Breast epithelium (tissue), 4 donors: ENCODE measurements at places on chromosomes 7 and 10. TPM values are rescaled to one million over a fixed set of nuclear protein-coding genes. Genes with fewer than 3 reads are reported as not detected.
A peak's percentile ranks its signal among the peaks of the same experiment; 100 is the strongest.

DNA sequence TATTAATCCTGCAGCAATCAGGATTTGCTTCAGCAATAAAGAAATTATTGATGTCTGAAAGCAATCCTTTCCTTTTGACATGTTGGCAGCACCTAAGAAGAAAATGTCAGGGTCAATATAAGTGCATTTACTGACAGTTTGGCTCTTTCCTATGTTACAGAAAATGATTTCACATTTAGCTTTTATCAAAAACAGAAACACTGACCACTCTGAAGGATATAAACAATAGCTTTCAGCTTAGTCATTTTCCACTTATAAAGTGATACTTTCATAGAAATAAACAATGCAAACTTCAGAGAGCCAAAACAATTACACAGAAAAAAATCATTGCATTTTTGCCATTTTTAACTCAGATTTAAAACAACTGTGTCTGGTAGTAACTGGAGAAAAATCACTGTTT lies 325.6 kb upstream of the KAT6B start:
- DNase-seq: no peak

DNA sequence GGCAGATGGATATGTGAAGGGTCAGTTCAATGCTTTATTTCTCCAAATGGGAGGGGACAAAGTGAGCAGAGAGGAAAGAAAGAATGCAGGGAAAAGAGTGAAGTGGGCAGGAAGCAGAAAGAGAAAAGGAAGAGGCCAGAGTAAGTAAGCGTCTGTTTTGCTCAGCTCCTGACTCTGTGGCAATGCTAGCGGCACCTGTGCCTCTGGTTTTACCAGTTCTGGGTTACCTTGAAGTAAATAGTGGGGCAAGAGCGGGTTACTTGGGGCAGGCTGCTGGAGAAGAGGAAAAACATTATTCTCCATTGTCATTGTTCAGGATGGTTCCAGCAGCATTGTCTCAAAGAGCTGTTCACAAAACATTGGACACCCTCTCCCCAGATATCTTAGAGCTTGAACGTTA lies 1.9 kb downstream of the TAS2R40 start:
- peak; percentile 62 for DNase-seq

GRCh38 chr7:49327155-49327554 lies 402.8 kb downstream of the CDC14C start:
- DNase-seq: no peak

The EXOC4 gene
- 99.6 TPM for total RNA-seq

GRCh38 chr10:3774814-3775695 lies 10.0 kb downstream of the KLF6 start:
- DNase-seq: no peak

DNA sequence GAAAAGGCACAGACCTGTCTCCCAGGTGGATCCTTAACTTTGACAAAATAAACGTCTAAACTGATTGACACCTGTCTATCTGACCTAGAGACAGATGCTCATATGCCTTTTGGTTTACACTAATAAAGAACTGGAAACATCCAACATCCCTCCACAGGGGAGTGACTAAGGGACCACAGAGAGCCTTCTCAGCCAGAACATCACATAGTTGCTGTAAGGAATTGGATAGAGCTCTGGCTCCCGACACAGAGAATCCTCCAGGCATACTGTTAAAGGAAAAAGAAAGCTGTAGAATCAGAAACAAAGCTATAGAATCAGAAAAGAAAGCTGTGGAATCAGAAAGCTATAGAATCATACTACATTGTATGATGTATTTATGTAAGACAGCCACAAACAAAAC lies 258.8 kb downstream of the STK31 start:
- DNase-seq: no peak

- no peak for DNase-seq
Measured at GRCh38 chr7:1886361-1887064, 216.4 kb downstream of the ELFN1 start.

DNA sequence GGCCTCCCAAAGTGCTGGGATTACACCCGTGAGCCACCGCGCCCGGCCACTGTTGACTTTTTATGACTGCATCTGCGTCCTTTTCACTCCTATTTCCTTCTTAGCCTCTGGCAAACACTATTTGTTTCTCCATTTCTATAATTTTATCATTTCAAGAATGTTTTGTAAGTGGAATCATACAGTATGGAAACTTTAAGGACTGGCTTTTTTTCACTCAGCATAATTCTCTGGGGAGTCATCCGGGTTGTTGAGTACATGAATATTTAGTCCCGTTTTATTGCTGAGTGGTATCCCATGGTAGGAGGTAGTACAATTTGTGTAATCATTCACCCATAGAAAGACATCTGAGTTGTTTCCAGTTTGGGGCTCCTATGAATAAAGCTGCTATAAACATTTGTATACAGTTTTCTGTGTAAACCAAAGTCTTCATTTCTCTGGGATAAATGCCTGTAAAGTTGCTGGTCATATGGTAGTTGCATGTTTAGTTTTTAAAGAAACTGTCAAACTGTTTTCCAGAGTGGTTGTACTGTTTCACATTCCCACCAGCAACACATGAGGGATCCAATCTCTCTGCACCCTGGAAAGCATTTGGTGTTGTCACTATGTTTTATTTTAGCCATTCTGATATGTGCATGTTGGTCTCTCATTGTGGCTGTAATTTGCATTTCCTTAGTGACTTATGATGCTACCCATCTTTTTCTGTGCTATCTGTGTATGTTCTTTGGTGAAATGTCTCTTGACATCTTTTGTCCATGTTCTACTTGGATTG lies 139.6 kb upstream of the EEPD1 start:
- DNase-seq: no peak

DNA sequence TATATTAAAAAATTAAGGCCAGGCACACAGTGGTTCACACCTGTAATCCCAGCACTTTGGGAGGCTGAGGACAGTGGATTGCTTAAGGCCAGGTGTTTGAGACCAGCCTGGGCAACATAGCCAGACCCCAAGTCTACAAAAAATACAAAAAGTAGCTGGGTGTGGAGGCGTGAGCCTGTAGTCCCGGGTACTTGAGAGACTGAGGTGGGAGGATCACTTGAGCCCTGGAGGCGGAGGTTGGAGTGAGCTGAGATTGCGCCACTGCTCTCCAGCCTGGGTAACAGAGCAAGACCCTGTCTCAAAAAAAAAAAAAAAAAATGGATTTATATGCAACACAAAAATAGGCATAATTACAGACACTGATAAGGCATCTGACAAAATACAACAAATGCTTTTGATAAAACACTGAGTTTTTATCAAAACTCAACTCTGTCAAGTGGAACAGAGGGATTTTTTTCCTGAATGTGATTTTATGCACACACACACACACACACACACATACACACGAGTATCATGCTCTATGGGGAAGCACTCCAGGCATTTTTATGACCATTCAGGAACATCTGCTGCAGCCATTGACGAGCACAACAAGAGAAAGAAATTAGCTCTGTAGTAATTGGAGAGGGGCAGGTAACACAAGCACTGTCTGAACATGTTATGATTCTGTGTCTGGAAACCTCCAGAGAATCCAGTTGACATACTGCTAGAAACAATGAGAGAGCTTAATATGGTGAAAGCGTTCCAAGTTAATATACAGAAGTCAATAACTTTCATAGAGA lies 193.1 kb downstream of the WDR37 start:
- no peak for DNase-seq

GRCh38 chr10:97805096-97805884 lies 33.5 kb upstream of the SFRP5 start:
- no peak for DNase-seq

GRCh38 chr10:116029826-116030225 lies 243.2 kb downstream of the GFRA1 start:
- no peak for DNase-seq

DNA sequence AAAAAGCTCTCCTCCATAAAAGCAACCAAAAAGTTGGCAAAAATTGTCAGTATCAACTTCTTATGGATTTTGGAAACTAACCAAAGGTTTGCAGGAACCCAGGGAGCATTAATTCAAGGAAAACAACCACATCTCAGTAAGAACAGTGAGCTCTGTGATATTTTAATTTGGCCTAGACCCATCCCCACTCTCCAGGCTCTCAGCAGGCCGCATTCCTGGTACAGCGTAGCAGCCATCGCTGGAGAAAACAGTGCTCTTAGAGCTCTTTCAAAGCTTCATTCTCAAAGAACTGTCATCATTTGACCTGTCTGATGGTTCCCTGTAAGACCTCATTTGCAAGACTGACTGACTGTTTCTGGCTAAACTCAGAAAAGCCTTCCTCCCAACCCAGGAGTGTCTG lies 81.9 kb downstream of the NUDCD3 start:
- no peak for DNase-seq

The GSTO2 gene
- total RNA-seq: 0.48 TPM

- DNase-seq: no peak
Measured at GRCh38 chr7:145845345-145845744, 271.3 kb upstream of the CNTNAP2 start.

DNA sequence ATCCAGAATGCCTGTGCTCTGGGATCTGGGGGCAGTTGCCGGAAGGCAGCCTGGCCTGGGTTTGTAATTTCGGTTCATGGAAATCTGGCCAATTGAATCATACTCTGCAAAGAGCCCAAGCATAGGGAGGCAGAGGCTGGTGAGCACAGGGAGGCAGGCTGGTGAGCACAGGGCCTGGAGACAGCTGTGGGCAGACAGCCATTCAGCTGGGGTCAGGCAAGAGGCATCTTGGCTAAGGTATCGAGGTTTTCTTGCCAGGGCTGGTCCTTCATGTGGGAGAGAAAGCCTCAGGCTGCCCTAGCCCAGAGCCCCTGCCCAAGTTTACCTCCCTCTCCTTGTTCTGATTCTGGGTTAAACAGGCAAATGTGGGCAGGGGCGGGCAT lies 63.7 kb upstream of the BAIAP2L1 start:
- no peak for DNase-seq

The VSTM4 gene
- 9.5 TPM for total RNA-seq

GRCh38 chr10:105872665-105873064 lies 1231.6 kb downstream of the SORCS3 start:
- no peak for DNase-seq

The SCD gene
- total RNA-seq: 461 TPM

The CYP26C1 gene
- total RNA-seq: 0.16 TPM

The PHYHIPL gene
- under 0.01 TPM for total RNA-seq

The DLX5 gene
- not detected for total RNA-seq

- peak; percentile 77 for DNase-seq
Measured at GRCh38 chr7:100465702-100466311, 1.7 kb upstream of the SPACDR start.

DNA sequence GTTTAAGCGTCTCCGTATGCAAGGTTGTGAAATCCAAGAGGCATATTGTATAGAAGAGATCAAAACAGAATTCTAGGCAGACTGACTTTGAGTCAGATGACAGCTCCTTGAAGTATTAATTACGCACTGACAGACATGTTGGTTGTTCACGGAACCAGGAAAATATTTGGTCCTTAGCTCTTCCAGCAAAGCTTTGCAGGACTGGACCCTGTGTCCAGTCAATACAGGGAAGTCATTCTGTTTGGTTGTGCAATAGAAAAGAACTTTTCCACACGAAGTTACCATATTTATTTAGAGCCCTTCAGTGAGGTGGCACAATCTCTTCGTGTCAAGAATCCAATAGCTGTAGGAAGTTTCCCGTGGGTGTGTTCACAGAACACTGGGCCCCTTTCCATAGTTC lies 205.3 kb downstream of the ARHGAP21 start:
- no peak for DNase-seq

GRCh38 chr7:96723622-96724021 lies 14.0 kb upstream of the SEM1 start:
- no peak for DNase-seq

- DNase-seq: no peak
Measured at GRCh38 chr7:47573758-47574481, 8.0 kb downstream of the TNS3 start.
